ENCODE measurements at places on chromosomes 13 and 19.
A peak's percentile ranks its signal among the peaks of the same experiment; 100 is the strongest.

DNA sequence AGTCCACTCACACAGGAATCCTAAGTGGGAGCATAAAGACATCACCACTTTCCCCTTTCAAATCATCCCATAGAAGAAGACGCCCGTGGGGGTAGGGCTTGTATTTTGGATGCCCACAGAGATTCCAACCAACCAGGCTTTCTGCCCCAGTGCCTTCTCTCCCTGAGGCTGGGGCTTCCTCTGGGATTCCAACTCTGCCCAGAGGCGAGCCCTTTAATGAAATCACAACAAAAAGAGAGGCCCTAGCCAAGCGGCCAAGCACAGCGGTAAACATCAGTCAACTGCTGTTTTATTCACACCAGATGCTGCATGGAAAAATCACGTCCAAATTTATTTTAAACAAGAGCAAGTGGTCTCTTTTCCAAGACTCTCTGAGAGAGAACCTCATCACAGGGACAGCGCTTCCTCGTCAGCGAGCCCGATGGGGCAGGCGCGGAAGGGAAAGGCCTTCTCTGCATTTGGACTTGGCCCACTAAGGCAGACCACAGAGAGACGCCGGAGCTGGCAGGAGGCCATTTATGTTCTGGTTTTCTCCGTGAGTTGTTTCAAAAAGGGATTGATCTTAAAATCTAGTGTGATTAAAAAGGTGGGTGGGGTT is 31.5 kb downstream of the ADPRHL1 start:
- DNase-seq: peak; percentile 14

DNA sequence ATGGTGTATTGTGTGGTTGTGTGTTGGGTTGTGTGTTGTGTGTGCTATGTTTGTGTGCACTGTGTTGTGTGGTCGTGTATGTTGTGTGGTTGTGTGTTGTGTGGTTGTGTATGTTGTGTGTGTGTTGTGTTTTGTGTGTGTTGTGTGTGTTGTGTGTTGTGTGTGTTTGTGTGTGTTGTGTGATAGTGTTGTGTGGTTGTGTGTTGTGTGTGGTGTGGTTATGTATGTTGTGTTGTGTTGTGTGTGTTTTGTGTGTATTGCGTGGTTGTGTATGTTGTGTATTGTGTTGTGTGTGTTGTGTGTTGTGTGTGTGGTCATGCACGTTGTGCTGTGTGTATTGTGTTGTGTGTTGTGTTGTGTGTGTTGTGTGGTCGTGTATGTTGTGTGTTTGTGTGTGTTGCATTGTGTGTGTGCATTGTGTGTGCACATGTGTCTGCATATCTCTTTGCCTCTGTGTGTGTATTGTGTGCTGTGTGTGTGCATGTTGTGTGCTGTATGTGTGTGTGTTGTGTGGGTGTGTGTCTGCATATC is 2.9 kb downstream of the C3 start:
- no peak for DNase-seq

GRCh38 chr13:71290963-71291841 is 575.8 kb downstream of the DACH1 start:
- peak; percentile 16 for DNase-seq

GRCh38 chr19:18496167-18496979 is 25.5 kb downstream of the ELL start:
- peak; percentile 86 for DNase-seq
